ENCODE measurements at places on chromosomes 6 and 20.

- no peak for DNase-seq
Observed at GRCh38 chr6:35445691-35446090, 6.4 kb upstream of the FANCE start.

- DNase-seq = no peak
Observed at GRCh38 chr20:61652146-61652545, 400.1 kb downstream of the CDH4 start.

DNA sequence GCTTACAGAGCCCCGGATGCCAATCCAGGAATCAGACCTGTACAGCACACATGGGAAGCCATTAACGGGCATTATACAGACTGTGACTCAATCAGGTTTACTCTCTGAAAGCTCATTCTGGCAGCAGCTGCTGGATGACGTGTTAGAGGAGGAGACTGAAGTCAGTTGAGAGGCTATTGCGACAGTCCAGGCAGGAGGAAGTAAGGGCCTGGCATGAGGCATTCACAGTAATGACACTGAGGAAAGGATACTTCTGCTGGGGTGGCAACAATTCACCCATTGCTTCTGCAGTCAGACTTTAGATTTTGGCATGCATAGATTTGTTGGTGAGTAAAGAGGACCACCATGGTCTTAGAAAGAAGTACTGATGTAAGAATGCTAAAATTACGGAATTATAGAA lies 151.0 kb upstream of the HEY2 start:
- no peak for DNase-seq

DNA sequence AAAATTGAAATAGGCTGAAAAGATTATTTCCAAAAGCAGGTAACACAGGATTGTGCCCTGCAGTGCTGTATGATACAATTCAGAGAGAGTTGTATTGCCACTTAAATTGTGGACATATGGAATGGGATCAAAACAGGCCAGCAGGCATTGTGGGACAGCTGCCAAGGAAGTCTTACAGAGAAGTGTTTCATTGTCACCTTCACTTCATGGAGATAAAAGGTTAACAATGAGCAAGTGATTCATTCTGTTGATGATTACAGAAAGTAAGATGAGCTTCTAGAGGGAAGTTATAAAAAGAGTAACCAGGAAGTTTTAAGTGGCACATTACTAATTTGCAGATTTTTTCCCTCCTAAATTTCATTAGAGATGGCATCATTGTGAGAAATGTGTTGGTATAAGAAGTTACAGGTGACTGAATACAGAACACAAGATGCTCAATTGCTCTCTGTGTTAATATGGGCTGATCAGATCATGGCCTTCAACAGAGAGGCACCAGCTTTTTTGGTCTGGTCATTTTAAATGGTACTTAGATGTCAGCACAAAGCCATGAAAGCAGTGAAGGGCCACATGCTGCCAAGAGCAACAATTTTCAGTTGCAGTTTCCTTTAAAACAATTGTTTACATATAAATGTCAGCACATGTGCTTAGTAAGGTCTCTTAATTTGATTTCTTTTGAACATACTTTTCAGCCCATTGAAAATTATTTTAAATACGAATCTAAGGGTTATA lies 402.5 kb upstream of the FKBP1C start:
- no peak for DNase-seq

GRCh38 chr6:87917886-87918285 lies 129.8 kb upstream of the SPACA1 start:
- DNase-seq = no peak

GRCh38 chr20:46323557-46323956 lies 15.3 kb upstream of the CDH22 start:
- DNase-seq = no peak

DNA sequence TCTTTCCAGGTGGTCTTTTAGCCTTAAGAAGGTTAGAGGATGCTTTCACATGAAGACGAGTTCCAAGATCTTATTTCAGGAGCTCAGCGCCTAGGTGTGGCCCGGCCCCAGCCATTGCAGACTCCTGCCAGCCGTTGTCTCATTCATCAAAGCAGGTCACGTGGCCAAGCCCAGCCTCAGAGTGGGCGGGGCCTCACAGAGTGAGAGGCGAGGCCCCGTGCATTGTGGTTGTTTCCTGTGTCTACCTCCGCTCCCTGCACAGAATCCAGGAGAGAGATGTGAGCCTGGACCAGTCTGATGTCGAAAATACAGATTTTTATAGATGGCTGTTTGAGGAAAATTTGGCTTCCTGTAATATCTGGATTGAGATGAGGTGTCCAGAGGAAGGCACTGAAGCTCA lies 49.2 kb upstream of the CST5 start:
- DNase-seq = no peak

DNA sequence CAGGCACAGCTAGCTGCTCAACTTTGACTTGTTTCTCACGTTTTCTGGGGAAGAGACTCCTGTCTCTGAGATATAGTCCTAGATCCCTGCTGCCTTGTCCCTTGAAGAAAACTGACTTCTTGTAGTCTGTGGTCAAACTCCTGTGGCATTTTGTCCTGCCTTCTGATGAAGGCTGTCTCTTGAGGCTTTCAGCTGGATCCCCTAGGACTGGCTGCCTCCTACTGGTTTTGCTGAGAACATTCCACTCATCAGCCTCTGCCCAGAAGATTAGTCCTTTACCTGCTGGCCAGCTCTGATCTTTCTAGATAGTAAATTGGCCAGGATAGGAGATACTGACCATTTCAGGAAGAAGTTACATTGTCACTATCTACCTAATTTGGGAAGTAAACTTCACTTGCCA lies 71.9 kb upstream of the CNR1 start:
- DNase-seq = no peak

DNA sequence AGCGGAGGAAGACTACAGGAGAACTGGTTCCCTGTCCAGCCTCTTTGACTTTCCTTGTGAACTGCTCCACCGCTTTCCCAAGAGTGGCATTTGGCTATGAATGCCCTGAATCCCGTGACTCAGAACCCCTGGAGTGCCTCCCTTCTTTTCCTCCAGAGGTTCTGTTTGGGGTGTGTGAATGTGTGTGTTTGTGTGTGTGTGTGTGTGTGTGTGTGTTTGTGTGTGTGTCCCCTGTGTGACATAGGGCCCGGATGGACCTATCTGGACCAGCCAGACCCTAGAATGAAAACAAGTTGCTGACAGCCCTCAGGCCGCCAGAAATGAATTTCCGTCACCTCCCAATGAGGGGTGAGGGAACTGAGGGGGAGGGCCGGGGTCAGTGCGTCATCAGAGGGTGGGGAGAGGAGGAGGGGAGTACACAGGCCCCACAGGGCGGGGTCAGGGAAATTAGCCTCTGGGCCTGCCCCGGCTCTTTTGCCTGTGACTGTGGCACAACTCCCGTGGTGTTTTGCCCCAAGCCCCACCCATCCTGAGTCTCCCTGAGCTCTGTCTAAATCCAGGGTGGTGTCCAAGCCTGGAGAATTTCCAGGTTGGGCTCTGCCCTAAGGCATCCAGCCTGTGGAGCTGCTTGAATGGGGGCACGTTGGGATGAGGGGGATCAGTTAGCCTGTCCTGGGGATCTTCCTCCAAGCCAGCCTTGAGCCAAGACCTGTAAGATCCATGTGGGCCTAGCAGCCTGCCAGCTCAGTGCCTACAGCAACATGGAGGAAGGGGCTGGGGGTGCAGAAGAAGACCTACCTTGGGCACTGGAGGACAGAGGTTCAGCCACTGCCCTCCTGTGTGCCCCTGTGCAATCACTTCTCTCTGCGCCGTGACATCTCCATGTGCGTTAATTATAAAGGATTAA lies 15.2 kb upstream of the MRPS18A start:
- no peak for DNase-seq

DNA sequence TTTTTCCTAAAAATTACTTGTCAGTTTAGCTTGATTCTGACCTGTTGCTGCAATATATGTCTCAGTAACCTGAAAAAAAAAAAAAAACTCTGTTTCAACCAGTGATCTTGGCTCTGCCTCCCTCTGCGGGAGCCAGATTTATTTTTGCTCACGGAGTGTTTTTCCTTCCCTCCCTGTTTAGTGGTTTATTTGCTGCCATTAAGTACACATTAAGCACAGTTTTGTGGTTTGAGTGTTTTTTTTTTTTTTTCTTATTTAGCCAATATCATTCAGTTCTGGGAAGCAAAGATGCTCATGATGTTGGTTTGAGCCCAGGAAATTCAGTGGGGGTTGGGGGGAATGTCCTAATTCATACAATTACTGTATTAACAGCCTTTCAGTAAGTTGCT lies 110.1 kb upstream of the GPR6 start:
- DNase-seq = no peak

- DNase-seq = no peak
Observed at GRCh38 chr6:134002821-134003220, 49.6 kb downstream of the SLC2A12 start.

GRCh38 chr20:3082955-3083952 lies 1.3 kb downstream of the AVP start:
- DNase-seq = no peak

GRCh38 chr20:58967652-58968429 lies 13.2 kb upstream of the NELFCD start:
- no peak for DNase-seq

GRCh38 chr6:63571361-63572043 lies 778 bp upstream of the LOC128125822 start:
- no peak for DNase-seq

- DNase-seq = no peak
Observed at GRCh38 chr6:15348528-15348927, 102.7 kb downstream of the JARID2 start.

- no peak for DNase-seq
Observed at GRCh38 chr6:49430187-49430586, 32.9 kb downstream of the MMUT start.

DNA sequence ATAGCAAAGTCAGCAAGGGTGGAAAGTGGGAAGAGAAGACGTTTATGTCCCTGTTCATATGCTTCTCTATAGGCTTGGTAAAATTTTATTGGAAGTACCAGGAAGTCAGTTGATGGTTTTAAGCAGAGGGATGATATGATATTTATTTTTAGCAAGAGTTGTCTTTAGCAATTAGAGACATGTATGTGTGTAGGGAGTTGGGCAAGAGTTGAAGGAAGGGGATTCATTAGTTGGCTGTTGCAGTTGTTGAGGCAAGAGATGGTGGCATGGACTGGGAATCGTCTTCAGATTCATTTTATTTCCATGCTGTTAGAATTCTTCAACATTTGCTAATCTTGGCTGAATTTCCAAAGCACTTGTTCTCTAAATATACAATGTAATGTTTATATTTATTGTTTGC lies 85.6 kb downstream of the QKI start:
- DNase-seq = no peak

GRCh38 chr6:104955927-104956730 lies 778 bp upstream of the LIN28B start:
- no peak for DNase-seq

- DNase-seq = peak; percentile 71
Observed at GRCh38 chr6:144343701-144344428, 58.7 kb downstream of the UTRN start.

GRCh38 chr6:53984163-53984562 lies 127.1 kb upstream of the MLIP start:
- no peak for DNase-seq

DNA sequence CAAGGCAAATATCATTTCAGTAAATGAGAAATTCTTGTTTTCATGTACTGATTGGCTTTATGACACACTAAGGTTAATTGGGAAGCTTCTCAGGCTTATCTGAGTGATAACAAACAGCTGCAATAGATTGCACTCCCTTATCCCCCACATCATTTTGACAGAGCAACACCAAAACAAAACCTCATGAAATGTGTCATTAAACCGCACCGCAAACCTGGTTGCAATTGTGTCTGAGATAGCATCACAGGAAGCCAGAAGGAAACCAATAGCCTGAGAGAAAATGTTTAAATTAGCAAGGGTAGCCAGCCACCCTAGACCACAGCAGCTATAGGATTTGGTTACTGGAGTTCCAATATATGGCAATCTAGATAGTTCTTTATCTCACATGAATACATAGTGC lies 31.6 kb upstream of the LAMA4 start:
- peak; percentile 50 for DNase-seq

DNA sequence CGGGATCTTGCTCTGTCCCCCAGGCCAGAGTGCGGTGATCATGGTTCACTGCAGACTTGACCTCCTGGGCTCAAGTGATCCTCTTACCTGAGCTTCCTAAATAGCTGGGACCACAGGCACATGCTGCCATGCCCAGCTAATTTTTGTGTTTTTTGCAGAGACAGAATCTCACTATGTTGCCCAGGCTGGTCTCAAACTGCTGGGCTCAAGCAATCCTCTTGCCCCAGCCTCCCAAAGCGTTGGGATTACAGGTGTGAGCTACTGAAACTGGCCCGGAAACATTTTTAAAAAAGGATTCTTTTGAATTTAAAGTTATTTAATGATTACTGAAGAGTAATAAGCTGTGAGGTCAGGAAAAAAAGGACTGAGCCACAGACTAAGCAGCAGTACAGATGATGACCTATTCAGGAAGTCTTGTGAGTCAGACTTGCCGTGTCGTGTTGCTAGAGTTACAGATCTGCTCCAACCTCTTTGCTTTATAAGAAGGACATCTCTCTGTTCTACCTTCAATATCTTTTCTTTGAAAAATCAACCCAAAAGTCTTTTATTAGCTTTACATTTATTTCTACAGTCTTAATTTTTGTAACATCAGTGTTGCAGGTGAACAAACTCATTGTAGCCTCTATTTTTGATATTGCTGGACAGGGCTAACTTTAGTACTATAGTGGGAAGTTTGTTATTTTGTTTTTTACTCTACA lies 108.7 kb downstream of the NCOA3 start:
- peak; percentile 20 for DNase-seq

- DNase-seq = no peak
Observed at GRCh38 chr20:46332373-46333160, 24.3 kb upstream of the CDH22 start.

DNA sequence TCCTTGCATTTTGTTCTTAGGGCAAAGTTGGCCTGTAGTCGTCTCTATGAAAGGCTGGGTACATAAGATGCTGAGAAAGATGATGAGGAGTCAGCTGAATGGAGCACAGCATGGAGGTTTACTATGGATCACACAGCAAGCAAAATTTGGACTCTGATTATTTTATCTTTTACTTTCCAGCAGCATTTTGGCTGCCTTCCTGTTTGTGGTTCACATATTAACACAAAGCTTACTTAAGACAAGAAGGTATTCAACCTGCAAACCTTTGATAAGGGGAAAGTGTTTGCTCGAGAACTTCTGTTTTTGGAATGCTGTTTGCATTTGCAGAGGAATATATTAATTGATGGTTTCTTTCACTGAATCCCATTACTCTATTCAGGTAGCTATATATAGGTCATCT lies 103.1 kb upstream of the ENPP5 start:
- no peak for DNase-seq
